ENCODE measurements at places on chromosomes 2 and 18.

DNA sequence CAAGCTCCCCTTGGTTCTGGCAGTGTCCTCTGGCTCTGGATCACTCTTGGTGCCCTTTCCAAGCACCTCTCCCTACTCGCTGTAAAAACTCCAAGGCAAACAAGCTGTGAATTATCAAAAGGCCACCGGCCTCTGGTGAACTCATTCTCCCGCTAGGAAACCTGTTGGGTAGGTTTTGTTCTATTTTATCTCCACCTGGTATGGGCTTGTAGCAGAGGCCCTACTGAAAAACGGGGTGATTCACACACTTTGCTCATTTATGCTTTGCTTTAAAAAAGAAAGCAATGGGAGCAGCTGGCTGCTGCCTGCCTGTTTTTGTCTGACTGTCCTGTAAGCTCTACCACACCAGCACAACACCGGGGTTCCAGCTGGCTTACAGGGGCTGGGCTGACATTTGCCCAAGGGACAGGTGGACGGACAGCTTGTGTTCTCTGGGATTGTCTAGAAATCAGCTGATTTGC is 56.8 kb downstream of the SH3BP4 start:
- no peak overlapping the region for H3K27ac ChIP-seq
- peaks cover 11% of the 10 kb centered on the region for H3K27me3 ChIP-seq
- H3K4me3 ChIP-seq = no peak overlapping the region
- DNase-seq = no peak
- peaks cover 9% of the 10 kb centered on the region for H3K4me1 ChIP-seq

DNA sequence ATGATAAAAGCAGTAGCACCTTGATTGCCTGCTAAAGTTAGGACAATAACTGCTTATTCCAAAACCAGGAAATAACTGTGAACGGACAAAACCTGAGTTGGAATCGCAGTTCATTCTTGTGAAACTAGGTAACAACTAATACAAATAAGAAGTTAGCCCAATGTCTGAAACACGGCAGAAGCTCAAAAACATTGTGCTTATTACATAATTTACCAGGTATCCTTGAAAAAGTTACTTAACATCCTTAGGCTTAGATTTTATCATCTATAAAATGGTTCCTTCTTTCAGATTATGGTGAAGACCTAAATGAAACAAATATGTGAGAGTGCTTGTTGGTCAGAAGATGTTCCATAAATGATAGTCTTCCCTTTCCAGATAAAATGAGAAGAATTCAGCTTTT is 32.4 kb downstream of the RTN4 start:
- no peak for DNase-seq
- no peak overlapping the region for H3K4me3 ChIP-seq
- peaks cover 23% of the 10 kb centered on the region for H3K4me1 ChIP-seq
- peak overlapping the region; percentile 77 for H3K27ac ChIP-seq

DNA sequence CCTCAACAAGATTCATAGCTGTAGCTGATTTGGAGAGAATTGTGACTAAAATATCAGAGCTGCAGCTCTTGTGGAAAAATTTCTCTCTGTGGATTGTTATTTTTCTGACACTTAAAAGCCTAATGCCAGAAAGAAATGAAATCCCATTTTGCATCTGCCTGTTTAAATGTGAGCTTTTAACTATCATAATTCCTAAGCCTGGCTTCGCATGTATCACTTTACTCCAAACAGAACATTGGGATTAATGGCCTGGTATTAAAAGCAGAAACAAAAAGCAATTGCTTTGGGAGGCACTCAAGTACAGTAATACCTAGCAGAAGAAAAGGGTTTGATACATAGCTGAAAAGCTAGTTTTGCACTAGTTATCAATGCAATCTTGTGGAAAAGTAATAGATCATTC is 164.2 kb upstream of the FSHR start:
- H3K36me3 ChIP-seq = no peaks in the 10 kb centered on the region
- H3K27ac ChIP-seq = no peak overlapping the region
- H3K4me3 ChIP-seq = no peak overlapping the region

GRCh38 chr18:76443519-76444445 is 51.3 kb downstream of the ZNF516 start:
- no peak overlapping the region for H3K27ac ChIP-seq
- H3K4me1 ChIP-seq = peaks cover 9% of the 10 kb centered on the region
- DNase-seq = no peak
- no peaks in the 10 kb centered on the region for H3K36me3 ChIP-seq

DNA sequence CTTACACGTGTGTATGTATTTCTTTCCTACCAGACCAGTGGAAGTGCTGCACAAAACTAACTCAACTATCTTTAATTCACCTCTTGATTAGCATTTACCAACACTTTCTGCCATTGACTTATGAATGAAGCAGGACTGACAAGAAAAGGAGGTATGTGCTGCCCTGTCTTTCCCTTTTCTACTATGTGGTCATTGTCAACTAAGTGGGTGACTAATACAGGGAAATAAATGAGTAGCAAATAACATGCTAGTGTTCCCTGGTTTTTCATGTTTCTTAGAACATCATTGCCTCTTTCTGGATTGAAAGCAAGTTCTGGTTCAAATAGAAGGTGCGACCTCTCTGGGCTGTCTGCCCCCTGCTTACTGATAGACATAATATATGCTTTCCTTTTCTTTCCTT is 58.0 kb downstream of the LINC00305 start:
- H3K27me3 ChIP-seq = peaks cover 5% of the 10 kb centered on the region
- H3K4me1 ChIP-seq = no peaks in the 10 kb centered on the region
- DNase-seq = no peak
- H3K36me3 ChIP-seq = no peaks in the 10 kb centered on the region
- H3K4me3 ChIP-seq = no peak overlapping the region

DNA sequence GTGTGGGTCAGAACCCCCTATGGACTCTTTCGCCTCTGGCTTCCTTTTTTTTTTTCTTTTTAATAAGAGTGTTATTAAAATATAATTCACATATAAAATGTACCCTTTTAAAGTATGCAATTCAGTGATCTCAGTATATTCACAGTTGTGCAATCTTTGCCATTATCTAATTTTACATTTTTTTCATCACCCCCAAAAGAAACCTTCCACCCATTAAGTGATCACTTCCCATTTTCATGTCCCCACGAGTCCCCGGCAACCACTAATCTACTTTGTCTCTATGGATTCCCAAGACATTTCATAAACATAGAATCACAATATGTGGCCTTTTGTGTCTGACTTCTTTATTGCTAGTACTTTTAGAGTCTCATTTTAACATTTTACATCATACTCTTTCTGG is 38.7 kb upstream of the ANXA4 start:
- peaks cover 15% of the 10 kb centered on the region for H3K27me3 ChIP-seq
- peaks cover 3% of the 10 kb centered on the region for H3K4me1 ChIP-seq
- H3K27ac ChIP-seq = no peak overlapping the region
- no peak overlapping the region for H3K4me3 ChIP-seq
- no peak for DNase-seq

GRCh38 chr18:25181581-25181980 is 170.4 kb downstream of the ZNF521 start:
- H3K27ac ChIP-seq = no peak overlapping the region
- H3K27me3 ChIP-seq = peaks cover 12% of the 10 kb centered on the region
- no peaks in the 10 kb centered on the region for H3K36me3 ChIP-seq
- H3K4me1 ChIP-seq = no peaks in the 10 kb centered on the region

- peaks cover 2% of the 10 kb centered on the region for H3K4me1 ChIP-seq
- no peak for DNase-seq
- H3K27me3 ChIP-seq = no peaks in the 10 kb centered on the region
- H3K27ac ChIP-seq = no peak overlapping the region
- no peaks in the 10 kb centered on the region for H3K36me3 ChIP-seq
- no peak overlapping the region for H3K4me3 ChIP-seq
Measured at GRCh38 chr2:53445383-53446070, 322.1 kb upstream of the CHAC2 start.

GRCh38 chr2:70946832-70947442 is 11.2 kb downstream of the ATP6V1B1 start:
- peaks cover 14% of the 10 kb centered on the region for H3K4me1 ChIP-seq
- no peak overlapping the region for H3K4me3 ChIP-seq
- no peak overlapping the region for H3K27ac ChIP-seq
- no peaks in the 10 kb centered on the region for H3K36me3 ChIP-seq

DNA sequence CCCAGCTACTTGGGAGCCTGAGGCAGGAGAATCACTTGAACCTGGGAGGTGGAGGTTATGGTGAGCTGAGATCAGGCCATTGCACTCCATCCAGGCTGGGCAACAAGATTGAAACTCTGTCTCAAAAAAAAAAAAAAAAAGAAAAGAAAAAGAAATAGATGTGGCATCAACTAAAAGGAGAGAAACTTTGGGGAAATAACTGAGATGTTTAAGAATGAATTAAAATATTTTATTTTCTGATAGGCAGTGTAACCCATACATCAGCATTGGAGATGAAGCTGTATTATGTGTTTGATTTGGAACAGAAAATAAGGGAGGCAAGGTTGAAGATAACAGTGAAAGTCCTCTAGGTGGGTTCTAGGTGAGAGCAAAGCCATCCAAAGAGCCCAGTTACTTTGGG is 110.7 kb upstream of the HNRNPA3 start:
- H3K36me3 ChIP-seq = peaks cover 2% of the 10 kb centered on the region
- peaks cover 4% of the 10 kb centered on the region for H3K27me3 ChIP-seq
- no peak for DNase-seq
- no peak overlapping the region for H3K4me3 ChIP-seq
- H3K27ac ChIP-seq = no peak overlapping the region

GRCh38 chr18:44598514-44598913 is 82.2 kb upstream of the SETBP1 start:
- no peaks in the 10 kb centered on the region for H3K36me3 ChIP-seq
- peaks cover under 1% of the 10 kb centered on the region for H3K27me3 ChIP-seq
- H3K27ac ChIP-seq = no peak overlapping the region
- peaks cover 10% of the 10 kb centered on the region for H3K4me1 ChIP-seq
- no peak for DNase-seq

- no peaks in the 10 kb centered on the region for H3K36me3 ChIP-seq
- H3K4me3 ChIP-seq = no peak overlapping the region
- H3K4me1 ChIP-seq = no peaks in the 10 kb centered on the region
- H3K27me3 ChIP-seq = peaks cover 5% of the 10 kb centered on the region
- DNase-seq = no peak
Measured at GRCh38 chr2:190787743-190788235, 92.8 kb upstream of the GLS start.

DNA sequence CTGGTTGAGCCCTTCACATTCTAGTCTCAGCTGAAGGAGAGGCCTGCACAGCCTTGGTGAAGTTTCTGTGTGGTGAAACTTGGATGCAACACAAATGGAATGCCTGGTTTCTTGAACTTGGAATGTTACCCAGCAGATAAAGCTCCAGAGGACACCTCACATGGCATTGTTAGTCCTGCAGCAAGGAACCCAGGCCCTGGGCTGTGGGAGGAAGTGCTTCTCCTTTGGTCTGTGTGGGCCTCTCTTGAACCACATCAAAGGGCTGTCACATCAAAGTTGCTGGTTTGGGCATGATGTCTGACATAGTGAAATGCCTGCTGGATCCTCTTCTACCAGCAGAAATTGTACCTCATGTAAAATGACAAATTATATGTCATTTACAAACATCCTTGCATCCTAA is 198.5 kb downstream of the FHOD3 start:
- H3K27me3 ChIP-seq = peaks cover 5% of the 10 kb centered on the region
- no peaks in the 10 kb centered on the region for H3K36me3 ChIP-seq
- no peaks in the 10 kb centered on the region for H3K4me1 ChIP-seq
- DNase-seq = no peak

DNA sequence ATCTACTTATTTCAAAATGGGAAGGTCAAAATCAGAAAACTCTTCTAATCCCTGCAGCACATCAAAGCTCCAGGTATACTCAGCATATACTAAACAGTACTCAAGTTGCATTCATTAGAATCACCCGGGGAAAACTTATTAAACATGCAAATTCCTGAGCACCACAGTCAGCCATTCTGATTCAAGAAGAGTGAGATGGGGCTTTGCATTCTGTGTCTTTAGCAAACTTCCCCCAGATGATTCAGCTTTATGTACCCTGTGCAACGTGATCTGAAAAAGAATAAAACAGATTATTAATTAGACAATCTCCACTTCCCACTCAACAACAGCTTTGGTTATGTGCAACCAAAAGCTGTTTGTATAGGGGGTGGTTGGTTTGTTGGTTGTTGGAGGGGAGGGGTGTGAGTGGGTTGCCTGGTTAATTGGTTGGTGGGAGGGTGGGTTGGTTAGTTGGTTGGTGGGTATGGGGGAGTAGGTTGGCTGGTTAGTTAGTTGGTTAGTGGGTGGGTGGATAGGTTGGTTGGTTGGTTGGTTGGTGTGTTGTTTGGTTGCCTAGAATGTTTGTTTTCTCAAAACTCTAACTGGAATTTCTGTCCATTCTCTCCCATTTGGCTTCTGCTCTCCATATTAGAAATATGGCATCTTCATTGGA is 112.5 kb upstream of the AGAP1 start:
- no peak for DNase-seq
- H3K4me3 ChIP-seq = no peak overlapping the region
- H3K27me3 ChIP-seq = peaks cover 8% of the 10 kb centered on the region
- H3K36me3 ChIP-seq = no peaks in the 10 kb centered on the region
- H3K27ac ChIP-seq = no peak overlapping the region
- H3K4me1 ChIP-seq = no peaks in the 10 kb centered on the region
